ENCODE measurements at places on chromosomes 7 and 10.
A peak's percentile ranks its signal among the peaks of the same experiment; 100 is the strongest.

- DNase-seq: no peak
Observed at GRCh38 chr10:101807158-101807557, 11.1 kb downstream of the OGA start.

GRCh38 chr7:44112997-44113763, 9.0 kb downstream of the AEBP1 start:
- DNase-seq: no peak

GRCh38 chr7:123533929-123534382, 439 bp downstream of the IQUB start:
- DNase-seq: no peak

DNA sequence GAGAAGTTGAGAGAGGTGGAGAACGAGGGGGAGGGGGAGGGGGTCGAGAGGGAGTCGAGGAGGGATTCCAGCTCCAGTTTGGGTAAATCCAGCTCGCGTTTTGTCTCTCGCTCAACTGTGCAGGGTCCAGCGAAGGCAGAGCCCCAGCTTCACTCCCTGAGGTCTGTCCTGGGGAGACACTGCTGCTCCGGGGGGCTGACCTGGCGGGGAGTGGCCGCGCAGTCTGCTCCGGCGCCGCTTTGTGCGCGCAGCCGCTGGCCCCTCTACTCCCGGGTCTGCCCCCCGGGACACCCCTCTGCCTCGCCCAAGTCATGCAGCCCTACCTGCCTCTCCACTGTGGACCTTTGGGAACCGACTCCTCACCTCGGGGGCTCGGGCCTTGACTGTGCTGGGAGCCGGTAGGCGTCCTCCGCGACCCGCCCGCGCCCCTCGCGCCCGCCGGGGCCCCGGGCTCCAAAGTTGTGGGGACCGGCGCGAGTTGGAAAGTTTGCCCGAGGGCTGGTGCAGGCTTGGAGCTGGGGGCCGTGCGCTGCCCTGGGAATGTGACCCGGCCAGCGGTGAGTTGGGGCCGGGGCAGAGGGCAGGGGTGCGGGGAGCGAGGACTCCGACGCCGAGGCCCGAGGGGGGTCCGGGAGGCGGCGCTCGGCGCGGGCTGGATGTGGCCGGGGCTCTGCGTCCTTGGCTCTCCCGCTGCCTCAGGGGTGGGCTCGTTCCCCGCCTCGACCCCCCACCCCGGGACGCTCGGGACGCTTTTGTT, at the start of gene TET1:
TSS of gene TET1 (plus strand) at position 152 of the 757 bp plus-strand sequence. CDS start 12,002 bp downstream, outside the sequence.
- no peak for DNase-seq

GRCh38 chr7:149724661-149725425, 48.5 kb downstream of the ZNF467 start:
- DNase-seq: no peak

- DNase-seq: peak; percentile 54
Observed at GRCh38 chr7:37290731-37291130, 157.9 kb downstream of the ELMO1 start.

DNA sequence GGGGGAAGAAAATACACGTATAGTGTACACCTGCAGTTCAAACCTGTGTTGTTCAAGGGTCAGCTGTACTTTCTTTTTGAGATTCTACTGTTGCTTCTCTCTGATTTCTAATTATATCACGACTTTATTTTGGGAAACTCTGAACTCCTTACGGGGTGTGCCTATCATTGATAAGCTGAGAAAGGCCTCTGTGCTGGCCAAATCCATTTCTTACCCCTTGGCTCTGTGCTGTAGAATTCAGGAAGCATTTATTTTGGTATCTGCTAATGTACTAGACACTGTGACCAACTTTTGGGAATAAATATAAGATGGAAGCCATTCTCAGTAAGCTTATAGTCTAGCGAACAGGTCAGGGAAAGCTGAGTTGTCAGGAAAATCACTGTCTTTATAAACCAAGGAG, 26.9 kb upstream of the RPA3 start:
- DNase-seq: no peak

GRCh38 chr10:99297033-99297432, 32.1 kb upstream of the CNNM1 start:
- DNase-seq: no peak

DNA sequence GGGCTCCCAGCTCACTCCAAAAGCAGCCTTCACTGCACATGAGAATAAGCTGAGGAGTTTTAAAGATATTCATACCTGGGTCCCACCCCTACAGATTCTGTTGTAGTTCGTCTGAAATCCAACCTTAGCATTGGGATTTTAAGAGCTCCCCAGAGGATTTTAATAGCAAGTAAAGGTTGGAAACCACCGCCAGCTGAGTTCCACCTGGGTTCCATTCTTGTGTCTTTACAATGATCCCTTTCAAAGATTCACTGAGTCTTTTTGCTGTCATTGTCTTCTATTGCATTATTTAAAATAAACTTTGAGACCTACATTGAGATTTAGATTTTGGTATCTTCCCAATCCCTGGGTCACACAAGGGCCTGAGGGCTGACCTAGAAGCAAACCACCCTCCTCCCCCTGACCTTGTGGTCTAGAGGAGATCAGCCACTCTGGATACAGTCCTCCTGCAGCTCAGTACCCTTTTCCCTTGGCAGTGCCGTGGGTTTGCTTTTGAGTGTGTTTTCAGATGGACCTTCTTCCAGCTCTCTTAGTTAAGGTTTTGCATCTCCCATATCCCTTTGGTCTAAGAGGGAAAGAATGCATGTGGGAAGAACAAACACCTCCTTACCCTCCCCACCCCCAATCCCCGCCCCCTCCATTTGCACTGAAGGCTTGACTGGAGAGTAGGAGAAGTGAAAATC, 22.6 kb upstream of the SIRT1 start:
- DNase-seq: no peak

DNA sequence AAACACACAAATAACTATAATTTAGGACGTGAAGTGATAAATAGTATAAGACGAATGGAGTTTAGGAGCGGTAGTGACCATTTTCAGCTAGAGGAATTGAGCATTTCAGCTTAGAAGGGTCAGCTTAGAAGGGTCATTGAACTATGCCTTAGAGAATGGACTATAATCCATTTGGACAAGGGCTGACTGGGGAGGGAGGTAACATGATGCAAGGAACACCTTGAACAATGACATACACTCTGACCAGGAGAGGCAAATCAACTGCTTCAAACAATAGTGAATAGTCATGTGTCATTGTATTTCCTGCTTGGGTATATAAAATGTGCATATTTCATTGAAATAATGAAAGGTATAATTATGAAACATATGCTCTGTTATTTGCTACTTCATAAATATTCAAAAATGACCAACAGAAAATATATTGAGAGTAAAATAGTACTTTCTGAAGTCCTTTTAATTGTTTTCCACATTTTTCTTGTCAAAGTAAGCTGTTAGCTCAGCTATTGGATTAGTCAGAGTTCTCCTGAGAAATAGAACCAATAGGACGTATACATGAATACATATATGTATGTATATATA, 40.5 kb upstream of the WASL start:
- no peak for DNase-seq

GRCh38 chr7:30412782-30413504, 65.6 kb downstream of the NOD1 start:
- peak; percentile 74 for DNase-seq

DNA sequence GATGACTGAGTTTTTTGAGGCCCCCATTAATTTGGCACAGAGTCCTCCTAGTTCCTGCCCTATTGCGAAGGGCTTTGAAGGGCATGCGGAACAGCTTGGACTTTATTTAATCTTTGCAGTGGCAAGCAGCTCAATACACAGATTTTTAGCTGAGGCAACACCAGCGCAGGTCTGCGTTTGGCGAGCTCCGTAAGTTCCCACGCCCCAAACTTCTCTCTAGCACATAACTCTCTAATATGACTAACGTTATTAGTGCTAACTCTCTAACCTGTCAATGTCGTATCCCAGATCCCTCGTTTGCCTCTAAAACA, 366 bp upstream of the TAF3 start:
- no peak for DNase-seq

- DNase-seq: no peak
Observed at GRCh38 chr7:36617408-36617807, 106.9 kb downstream of the AOAH start.

- DNase-seq: no peak
Observed at GRCh38 chr10:108684431-108684830, 1238.9 kb downstream of the XPNPEP1 start.

DNA sequence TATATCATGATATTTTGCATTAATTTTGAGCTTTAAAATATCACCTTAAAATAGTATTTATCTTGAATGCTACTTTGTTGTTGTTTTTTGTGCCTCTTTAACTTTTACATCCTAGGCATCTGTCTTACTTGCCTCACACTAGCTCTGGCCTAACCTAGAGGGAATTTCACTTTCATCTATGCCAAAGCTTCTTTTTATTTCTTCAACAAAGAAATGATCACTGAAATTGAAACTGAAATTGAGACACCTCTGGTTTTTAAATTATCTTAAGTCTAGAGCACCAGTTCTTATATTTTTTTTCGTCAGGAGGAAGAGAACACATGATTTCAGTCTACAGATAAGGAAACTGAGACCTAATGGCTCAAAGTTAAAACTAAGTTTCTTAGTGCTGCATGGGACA, 3.5 kb upstream of the SCIN start:
- DNase-seq: peak; percentile 7

- no peak for DNase-seq
Observed at GRCh38 chr10:69558559-69558958, 14.7 kb downstream of the NEUROG3 start.

- no peak for DNase-seq
Observed at GRCh38 chr10:5540891-5541290, 16.1 kb downstream of the CALML3 start.

GRCh38 chr7:41224063-41224763, 478.7 kb downstream of the INHBA start:
- no peak for DNase-seq

Measured in MV-4-11 (cell line).